Stimulated activated CD4-positive, alpha-beta T cell treated with anti-CD3 and anti-CD28 coated beads, Interleukin-12 subunit alpha, Interleukin-12 subunit beta, amount 100 ng/mL, for 24 hours (primary cell): ENCODE measurements at places on chromosomes 4 and X.
A peak's percentile ranks its signal among the peaks of the same experiment; 100 is the strongest.

- no peak for DNase-seq
Measured at GRCh38 chr4:101158134-101158482, 189.2 kb downstream of the PPP3CA start.

GRCh38 chrX:87006561-87006960 lies 511.0 kb upstream of the KLHL4 start:
- DNase-seq: no peak

DNA sequence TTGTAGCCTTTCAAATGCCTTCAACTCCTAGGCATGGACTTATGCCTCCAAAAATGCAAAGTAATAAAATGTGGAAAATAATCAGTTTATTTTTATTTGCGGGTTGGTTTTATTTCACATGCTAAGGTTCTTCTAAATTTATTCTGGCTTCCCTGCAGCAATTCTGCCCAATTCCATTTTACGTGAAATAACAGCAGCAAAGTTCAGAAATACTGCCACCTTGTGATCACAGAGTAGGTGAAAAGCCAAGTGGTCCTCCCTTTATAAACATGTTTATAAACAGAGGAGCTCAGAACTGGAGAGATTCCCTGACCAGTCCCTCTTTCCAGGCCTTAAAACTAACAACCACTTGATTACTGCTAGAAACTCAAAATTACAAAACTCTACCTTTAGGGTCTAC lies 14.7 kb upstream of the DCHS2 start:
- DNase-seq: no peak

- DNase-seq: no peak
Measured at GRCh38 chr4:99821918-99822503, 5.4 kb downstream of the DAPP1 start.

DNA sequence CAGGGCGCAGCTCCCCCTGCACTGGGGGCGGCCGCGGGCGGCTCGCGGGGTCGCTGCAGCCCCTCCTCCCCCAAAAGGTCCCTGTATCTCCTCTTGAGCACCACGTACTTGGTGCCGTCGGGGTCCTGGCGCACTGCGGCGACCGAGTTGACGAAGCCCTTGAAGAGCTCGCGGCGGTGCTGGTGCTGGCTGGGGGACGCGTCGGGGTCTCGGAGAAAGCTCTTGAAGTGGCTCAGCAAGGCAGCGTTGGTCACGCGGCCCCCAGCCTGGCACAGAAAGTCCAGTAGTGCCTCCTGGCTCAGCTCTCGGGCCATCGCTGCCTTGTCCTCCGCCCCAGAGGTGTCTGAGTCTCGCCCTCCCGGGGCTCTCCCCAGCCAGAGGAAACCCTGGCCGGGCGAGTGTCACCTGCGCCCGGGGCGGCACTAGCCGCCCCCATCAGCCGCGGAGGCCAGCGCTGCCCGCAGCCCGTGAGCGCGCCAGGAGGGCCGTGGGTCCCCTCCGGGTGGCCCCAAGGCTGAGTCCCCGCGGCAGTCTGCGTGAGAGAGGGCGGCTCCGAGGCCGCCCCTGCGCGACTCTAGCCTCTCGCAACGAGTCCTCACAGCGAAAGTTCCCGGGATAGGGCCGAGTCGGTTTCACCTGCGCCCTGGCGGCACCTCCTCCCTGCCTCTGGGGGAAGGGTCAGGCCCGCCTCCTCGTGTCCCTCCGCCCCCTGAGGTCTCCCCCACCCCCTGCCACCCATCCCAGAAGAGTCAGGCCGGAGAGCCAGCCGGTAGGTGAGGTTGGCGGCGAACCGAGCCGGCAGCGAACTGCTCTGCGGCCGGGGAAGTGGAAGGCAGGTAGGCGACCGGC lies at the start of gene SOWAHB:
Gene SOWAHB, minus strand, starts transcription at position 609 of the 849 bp plus-strand sequence. Its CDS starts 295 bp downstream, at position 314.
- DNase-seq: peak; percentile 13

DNA sequence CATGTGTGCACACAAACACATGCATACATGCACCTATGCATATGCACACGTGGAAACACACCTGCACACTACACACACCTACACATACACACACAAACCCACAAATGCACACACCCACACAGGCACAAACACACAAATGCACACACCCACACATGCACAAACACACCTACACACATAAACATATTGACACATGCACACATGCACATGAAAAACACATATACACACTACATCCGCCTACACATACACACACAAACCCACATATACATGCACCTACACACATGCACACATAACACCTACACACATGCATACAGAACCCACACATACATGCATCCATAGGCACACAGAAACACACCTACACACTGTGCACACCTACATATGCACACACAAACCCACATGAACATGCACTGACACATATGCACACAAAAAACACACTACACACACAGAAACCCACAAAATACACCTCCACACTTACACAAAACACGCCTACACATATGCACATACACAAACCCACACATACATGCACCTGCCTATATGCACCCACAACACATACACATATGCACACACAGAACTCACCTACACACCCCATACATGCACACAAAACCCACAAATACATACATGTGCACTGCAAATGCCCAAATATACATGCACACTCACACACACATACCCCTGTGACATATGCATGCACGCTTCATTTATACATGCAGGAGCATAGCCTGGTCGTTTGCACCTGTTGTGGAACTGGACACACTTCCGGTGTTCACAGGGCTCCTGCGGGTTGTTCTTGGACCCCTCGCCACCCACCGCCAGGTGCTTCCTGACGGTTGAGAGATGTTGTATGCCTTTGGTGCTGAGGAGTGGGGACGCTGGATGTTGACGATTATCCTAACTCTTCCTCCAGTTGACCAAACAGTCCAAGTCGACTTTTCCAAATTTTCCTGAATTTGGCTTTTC lies 22.1 kb downstream of the CD99 start:
- no peak for DNase-seq

- DNase-seq: no peak
Measured at GRCh38 chrX:4197971-4198370, 484.5 kb upstream of the PRKX start.

DNA sequence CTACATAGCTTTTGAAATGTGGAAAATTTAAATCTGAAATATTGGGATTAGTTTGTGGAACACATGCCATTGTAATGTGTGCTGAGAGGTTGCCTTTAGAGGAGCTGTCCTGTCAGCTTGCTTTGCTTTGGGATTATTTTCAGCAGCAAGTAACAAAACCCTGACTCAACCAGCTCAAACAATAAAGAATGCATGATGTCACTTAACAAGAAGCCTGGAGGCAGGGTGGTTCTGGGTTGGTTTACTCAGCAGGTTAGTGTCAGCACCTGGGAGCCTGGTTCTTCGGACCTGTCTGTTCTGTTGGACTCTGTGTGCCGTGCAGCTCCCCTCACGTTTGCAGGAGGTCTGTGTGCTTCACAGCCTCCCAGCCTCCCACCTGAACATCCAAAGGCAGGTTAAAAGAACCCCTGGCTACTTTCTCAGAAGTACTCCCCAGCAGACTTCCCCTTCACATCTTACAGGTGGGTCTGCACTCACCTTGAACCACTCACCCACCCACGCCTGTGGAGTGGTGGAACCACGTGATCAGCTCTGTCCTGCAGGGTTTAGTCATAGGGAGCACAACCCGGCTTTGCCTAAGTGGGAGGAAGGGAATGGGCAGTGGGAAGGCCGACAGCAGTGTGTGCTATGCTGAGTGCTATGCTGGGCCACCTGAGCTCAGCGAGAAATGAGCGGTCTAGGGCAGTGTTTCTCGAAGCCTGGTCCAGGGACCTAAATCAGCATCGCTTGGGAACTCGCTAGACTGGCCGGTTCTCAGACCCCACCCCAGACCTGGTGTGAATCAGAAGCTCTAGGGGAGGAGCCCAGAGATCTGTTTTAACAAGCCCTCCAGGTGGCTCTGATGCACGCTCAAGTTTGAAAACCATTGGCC lies 20.4 kb downstream of the TMEM131L start:
- no peak for DNase-seq

GRCh38 chr4:15100380-15100779 lies 98.1 kb downstream of the CPEB2 start:
- DNase-seq: no peak

GRCh38 chr4:77203380-77204197 lies 46.6 kb downstream of the CCNG2 start:
- DNase-seq: peak; percentile 27
